ENCODE measurements at places on chromosomes 1 and 21.
A peak's percentile ranks its signal among the peaks of the same experiment; 100 is the strongest.

- DNase-seq = no peak
Measured at GRCh38 chr21:33418691-33419090, 15.5 kb downstream of the IFNGR2 start.

DNA sequence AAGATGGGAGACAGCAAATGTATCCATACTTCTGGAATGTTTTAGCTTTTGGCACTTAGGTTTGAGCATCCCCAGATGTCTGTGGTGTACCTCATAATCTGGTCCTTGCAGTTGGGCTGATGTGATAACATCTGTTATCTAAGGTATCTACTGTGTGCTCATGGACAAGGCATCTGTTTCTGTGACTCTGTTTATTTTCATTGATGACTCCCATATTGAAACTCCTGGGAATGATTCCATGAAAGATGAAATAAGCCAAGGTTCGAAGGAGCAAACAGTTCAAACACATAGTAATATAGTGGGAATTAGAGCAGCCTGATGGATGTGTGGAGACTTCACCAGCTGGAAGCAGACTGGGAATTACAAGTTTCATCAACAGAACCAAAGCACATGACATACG, 20.7 kb upstream of the TRIM45 start:
- no peak for DNase-seq

- no peak for DNase-seq
Measured at GRCh38 chr1:40928699-40929098, 50.8 kb upstream of the CTPS1 start.

DNA sequence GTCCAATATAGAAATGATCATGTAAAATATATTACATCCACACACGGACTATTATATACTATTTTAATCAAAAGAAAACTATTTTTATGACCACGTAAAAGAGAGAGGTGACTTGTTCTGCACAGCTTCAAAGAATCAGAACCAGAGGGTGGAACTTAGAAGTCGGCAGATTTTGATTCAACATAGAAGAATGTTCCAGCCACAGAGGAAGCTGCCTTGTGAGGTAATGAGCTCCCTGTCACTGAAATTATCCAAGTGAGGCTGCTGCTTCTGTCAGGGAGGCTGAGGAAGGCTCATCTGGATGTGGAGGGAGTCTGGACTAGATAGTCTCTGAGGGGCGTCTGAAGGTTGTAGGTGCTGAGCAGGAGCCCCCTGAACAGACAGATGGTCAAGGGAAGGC, 2.7 kb downstream of the PLEKHA6 start:
- no peak for DNase-seq

- no peak for DNase-seq
Measured at GRCh38 chr1:153794624-153795329, 19.6 kb downstream of the SLC27A3 start.

- no peak for DNase-seq
Measured at GRCh38 chr21:38927776-38928175, 122.0 kb downstream of the ETS2 start.

DNA sequence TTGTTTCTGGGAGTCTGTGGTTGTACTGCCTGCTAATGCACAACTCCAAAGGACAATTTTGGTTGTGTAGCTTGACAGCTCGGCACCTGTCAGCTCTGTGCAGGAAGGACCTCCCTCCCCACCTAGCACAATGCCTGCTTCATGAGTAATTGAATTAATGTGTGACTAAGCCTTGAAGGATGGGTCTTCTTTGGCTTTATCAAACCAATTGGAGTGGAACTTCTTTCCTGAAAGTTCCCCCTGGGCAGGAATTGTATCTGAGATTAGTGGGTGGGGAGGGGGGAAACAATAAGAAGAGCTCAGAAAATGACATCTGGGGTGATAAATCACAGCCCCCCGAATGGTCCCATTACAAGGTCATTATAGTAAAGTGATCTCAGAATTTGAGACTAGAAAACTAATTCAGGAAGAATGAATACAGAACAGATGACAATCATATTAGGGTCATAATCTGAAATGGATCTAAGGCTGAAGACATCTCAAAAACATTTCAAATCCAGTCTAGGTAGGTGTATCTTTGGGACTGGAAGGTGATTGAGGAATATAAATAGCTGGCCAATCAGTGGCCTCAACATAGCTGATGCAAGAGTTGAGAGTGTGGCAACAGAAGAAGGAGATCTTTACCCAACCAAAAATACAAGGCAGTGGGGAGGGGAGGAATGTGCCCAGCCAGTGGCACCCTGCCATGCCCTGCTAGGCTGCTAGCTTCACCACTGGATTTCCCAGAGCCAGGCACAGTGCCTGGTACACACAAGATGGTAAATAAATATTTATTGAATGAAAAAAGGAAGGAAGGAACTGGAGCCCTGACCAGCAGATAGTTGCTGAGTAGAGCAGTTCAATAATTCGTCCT, 10.1 kb upstream of the SESN2 start:
- peak; percentile 40 for DNase-seq

Measured in HEK293T (cell line).